ENCODE measurements at places on chromosomes 5 and 9. TPM values are rescaled to one million over a fixed set of nuclear protein-coding genes. Genes with fewer than 3 reads are reported as not detected.

DNA sequence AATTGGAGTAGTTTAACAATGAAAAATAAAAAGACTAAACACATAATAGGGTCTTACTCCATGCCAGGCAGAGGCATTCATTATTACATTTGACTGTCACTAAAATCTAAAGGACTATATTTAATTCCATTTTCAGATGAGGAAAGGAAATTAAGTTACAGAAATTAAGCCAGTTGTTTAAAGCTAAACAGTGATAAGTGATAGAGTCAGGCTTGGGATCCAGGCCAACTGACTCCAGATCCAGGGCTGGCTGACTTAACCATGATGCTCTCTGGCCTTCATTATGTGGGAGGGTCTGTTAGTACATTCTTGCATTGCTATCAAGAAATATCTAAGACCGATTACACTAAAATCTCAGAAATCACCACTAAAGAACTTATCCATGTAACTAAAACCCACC lies 107.2 kb downstream of the ARHGEF28 start:
- no peak for DNase-seq

DNA sequence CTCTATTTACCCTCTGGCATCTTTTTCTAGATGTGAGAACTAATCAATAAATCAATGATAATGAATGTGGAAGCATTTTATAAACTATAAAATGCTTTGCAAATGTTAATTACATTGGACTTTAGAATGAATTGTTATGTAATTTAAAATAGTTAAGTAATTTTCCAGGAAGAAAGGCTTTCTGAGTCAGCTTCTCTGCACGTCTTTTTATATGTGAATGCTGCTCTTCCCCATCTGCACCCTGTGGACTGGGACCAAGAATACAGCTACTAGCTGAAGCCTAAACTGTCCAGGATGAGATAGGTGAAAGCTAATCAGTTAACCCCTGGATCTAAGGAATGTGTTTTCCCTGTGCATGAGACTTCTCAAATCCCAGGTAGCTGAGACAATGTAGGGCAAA lies 292.9 kb downstream of the NR3C1 start:
- DNase-seq, result no peak

DNA sequence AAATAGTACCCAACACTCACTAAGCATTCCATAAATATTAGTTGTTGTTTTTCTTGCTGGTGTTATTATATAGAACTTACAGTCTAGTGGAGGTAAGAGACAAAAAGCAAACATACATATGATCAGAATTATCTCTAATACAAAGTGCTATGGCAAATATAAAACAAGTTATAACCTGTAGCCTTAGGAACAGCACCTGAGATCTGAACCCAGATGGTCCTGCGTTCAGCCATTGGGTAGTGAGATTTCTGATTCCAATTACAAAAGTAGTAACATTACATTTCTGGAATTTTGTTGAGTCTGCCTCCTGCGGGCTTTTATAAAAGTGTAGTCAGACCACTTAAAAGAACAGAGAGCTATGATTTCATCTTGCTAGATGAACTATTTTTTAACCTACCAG lies 242.9 kb upstream of the ZNF462 start:
- no peak for DNase-seq

DNA sequence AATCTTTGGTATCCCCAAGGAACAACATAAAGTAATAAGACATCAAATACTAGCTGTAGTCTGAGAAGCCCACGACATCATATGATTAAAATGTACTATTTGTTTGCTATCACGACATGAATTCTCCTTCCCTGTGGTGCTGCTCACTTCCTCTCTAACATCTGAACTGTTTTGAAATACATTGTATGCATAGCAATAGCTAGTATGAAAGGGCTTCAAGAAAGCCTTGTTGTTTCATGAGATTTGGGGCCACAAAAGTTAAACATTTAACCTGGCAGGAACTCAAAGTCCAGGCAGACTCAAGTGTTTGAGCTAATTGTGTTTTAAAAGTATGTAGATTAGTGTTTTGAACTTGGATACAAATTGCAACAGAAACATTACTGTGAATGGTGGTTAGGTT lies 237.4 kb upstream of the PTGER4 start:
- no peak for DNase-seq

DNA sequence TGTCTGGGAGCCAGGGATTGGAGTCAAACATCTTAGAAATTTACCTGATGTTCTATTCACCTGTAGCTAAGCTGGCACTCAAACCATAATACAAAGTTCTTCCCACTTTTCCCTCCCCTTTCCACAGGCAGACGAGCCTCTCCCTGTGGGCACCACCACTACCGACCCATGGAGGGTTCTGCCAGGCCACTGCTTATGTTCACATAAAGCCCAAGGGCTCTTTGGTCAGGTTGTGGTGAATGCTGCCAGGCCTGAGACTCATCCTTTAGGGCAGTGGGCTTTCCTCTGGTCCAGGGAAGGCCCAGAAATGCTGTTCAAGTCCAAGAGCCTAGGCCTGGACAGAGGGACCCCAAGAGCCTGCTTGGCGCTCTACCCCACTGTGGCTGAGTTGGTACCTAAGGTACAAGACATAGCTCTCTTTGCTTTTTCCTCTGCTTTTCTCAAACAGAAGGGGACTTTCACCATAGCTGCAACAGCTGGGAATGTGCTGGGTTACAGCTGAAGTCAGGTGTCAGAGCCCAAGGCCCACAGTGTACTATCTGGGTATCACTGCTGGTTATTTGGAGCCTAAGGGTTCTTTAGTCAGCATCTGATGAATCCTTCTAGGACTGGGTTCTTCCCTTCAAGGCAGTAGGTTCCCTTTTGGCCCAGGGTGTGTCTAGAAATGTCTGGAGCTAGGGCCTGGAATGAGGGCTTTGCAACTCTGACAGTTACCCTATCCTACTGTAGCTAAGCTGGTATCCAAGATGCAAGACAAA lies 620.1 kb downstream of the TLE1 start:
- no peak for DNase-seq

DNA sequence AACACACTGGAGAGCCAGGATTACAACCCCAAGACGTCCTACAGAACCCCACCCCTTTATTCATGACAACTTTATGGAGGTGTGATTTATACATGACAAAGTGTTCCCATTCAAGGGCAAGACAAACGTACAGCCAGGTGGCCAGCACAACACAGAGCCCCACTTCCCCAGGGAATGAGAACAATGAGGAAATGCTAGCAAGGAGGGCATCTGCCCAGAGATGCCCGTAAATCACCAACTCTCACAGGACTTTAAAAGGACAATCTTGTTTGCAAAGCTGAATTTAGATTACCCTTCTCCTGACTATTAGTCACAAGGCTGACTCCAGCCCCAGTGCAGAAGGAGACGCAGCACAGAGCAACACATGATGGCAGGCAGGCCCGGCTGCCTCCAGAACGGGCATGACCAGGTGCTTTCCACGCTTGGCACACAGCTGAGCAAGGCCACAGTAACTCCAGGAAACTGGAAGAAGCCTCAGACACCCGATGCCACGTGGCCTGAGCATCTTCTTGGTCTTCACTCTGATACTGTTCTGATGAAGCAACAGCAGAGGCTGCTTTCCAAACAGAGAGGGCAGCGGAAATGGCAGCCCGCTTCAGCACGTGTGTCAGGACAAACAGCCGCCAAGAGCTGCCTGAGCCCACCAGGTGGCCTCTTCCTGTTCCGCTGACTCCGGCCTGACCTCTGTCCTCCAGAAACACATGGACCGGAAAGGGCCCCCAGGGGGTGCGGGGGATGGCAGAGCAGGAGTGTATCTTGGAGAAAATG lies 51.4 kb downstream of the ROR2 start:
- no peak for DNase-seq

DNA sequence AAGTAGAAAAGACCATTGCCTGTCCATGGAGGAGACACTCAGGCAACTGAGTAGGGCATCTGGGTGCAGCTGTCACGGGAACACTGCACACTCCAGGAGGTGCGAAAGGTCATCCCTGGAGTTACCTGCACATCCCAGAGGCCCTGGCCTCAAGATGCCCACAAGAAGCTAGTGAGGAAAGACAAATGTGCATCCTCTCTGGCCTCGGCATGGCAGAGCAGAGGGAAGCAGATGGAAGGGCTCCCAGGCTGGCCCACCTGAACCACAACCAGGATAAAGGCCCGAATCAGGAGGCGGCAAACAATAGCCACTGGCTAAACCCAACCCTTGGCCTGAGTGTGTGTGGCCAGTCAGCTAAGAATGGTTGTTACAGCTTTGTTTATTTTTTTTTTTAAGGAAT lies 231.7 kb downstream of the SYK start:
- no peak for DNase-seq

- DNase-seq, result no peak
These were observed 780.5 kb upstream of the ZNF608 start for GRCh38 chr5:125526966-125527365.

GRCh38 chr5:72376381-72376780 lies 56.2 kb downstream of the PTCD2 start:
- DNase-seq, result no peak

DNA sequence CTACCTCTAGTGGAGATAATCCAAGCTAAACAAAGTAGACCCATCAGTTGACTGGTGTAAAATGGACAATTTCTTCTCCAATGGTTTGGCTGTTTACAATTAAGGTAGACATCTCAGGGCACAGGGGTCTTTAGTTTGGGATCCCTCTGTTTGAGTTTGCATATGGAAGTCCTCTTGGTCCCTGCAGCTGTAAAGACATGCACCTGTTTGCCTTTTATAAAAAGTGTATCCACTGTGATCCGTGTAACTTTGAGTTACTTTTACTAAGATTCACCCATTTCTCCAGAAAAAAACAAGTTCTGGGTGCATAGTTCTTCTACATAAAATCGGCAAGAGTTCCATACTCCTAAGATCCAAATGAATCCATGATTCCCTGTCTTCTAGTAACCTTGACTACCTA lies 374.7 kb upstream of the ADAMTS16 start:
- no peak for DNase-seq

GRCh38 chr5:82277613-82277986 lies 554 bp downstream of the RPS23 start:
- no peak for DNase-seq

GRCh38 chr5:180901319-180902009 lies 2.5 kb downstream of the BTNL8 start:
- no peak for DNase-seq

GRCh38 chr5:14890846-14891245 lies 19.3 kb upstream of the ANKH start:
- DNase-seq, result no peak

DNA sequence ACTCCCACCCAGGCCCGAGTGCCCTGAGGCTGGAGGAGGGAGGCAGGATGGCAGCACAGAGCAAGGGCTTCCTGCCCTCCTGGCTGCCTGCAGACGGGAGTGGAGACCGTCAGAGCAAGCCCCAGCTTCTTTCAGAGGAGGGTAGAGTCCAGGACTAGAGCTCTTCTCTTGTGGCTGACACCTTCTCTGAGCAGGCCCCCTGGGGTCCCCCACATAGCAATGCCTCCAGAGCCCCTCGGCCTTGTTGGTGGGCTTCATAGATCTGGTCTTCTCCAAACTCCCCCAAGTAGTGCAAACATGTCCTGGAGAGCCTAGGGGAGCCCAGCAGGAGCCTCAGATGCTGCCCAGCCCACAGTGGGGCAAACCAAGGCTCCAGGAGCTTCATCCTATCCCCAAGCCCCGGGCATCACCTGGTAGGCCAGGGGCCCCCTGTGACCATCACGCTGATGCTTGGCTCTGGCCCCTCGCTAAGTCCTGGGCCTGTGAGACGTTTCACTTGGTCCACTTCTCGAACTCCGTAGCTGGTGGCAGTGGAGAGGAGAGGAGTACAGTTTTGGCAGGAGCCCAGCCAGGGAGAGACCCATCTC lies 2.0 kb downstream of the MZB1 start:
- DNase-seq, result no peak

DNA sequence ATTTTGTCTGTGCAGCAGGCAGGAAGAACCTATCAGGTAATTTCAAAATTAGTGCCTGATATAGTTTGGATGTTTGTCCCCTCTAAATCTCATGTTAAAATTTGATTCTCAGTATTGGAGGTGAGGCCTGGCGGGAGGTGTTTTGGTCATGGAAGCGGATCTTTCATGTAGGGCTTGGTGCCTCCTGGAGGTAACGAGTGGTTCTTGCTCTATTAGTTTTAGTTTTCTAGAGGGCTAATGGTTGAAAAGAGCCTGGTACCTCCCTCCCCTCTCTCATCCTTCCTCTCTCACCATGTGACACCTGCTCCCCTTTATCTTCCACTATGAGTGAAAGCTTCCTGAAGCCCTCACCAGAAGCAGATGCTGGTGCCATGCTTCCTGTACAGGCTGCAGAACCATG lies 106.3 kb downstream of the DRD1 start:
- no peak for DNase-seq

DNA sequence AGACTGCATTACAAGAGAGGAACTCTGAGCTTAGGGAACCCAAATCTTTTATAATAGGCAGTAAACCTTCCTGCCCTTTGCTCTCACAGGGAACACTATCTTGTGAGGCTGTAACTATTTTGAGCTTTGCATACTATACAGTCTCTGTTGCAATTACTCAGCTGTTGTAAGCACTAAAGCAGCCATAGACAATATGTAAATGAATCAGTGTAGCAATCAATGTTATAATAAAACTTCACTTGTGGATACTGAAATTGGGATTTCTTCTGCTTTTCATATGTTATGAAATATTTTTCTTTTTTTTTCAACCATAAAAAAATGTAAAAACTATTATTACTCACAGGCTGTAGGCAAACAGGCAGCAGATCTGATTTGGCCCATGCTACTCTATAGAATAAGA lies 16.7 kb upstream of the UBQLN1 start:
- no peak for DNase-seq

DNA sequence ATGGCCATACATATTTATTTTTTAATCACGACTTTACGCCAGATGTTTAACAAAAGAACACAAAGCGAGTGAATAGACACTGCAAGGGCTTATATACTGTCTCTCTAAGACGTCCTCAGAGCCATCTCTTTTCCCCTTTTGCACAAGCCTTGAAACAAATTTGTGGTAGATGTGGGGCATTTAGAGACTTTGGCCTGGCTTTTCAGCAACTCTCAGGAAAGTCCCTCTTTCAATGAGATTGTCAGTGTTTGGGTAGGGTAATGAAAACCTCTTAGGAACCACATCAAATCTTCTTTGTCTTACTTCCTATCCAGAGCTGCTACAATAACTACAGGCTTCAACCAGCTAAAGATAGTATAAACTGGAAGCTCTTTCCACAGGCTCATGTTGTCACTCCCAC lies 380.0 kb downstream of the ANXA1 start:
- no peak for DNase-seq

- no peak for DNase-seq
These were observed 569.5 kb upstream of the WWC1 start for GRCh38 chr5:167721926-167722440.

The CARTPT gene
- total RNA-seq, result not detected

The SPINK13 gene
- total RNA-seq, result not detected

The FGF1 gene
- total RNA-seq, result not detected

The FOXD4L6 gene
- total RNA-seq, result 0.48 TPM

The GPR150 gene
- not detected for total RNA-seq

The BTNL8 gene
- total RNA-seq, result not detected

The TSSK1B gene
- total RNA-seq, result 0.16 TPM

The ANKRD34B gene
- total RNA-seq, result 0.05 TPM

The OR1J2 gene
- total RNA-seq, result not detected

The ENC1 gene
- 135 TPM for total RNA-seq

The SEMA6A gene
- total RNA-seq, result 30.0 TPM

The MED10 gene
- 29.0 TPM for total RNA-seq

The ENTPD2 gene
- not detected for total RNA-seq

The HSD17B3 gene
- not detected for total RNA-seq

The AK6 gene
- 41.1 TPM for total RNA-seq

The BNC2 gene
- total RNA-seq, result 4.5 TPM

Data from neural crest cell (in vitro differentiated cells).